Small intestine (tissue), 16 donors: ENCODE measurements at places on chromosomes 6 and 20.

DNA sequence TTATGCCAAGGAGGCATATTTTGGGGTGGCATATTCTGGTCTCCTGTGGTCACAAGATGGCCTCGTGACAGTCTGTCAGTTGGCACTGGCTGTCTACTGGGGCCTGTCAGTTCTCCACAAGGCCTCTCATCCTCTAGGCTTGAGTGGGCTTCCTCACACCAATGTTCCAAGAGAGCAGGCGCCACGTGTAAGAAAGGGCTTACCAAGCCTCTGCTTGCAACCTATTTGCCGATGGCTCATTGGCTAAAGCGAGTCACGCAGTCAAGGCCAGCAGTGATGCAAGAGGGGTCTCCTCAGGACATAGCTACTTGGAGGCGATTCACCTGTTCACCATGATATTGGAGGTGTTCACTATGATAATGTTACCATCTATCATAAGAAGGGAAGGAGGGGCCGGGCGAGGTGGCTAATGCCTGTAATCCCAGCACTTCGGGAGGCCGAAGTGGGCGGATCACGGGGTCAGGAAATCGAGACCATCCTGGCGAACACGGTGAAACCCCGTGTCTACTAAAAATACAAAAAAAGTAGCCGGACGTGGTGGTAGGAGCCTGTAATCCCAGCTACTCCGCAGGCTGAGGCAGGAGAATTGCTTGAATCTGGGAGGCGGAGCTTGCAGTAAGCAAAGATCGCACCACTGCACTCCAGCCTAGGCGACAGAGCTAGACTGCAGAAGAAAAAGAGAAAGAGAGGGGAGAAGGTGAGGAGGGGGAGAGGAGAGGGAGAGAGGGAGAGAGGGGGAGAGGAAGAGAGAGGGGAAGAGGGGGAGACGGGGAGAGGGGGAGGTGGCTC is 35.3 kb downstream of the C6orf52 start:
- no peak for DNase-seq

DNA sequence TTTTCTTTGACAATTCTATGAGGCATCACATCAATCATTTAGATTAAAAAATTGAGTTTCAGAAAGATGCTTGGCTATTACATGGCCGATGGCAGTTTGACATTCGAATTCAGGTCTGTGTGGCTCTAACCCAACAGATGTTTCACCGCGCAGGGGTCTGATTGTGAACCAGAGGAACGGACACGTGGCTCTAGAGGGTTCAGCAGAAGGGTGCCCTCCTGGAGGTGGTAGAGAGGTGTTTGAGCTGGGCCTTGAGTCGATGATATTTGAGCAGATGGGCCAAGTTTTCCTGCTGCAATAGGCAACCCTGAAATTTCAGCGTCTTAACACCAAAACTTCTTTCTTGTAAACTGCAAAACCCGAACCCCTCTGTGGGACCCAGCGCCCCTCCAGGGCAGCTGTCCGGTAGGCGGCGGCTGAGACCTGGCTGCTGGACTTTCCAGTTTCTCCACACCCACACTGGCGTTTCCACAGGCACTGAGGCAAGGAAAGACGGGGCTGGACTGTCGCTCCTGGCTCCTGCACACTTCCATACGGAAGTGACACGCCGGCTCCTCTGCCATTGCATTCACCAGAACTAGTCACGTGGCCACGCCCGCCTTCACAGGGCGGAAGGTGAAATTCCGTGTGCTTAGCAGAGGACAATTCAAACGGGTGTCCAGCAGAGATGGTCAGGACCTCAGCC is 11.3 kb upstream of the AFDN start:
- DNase-seq, result no peak

DNA sequence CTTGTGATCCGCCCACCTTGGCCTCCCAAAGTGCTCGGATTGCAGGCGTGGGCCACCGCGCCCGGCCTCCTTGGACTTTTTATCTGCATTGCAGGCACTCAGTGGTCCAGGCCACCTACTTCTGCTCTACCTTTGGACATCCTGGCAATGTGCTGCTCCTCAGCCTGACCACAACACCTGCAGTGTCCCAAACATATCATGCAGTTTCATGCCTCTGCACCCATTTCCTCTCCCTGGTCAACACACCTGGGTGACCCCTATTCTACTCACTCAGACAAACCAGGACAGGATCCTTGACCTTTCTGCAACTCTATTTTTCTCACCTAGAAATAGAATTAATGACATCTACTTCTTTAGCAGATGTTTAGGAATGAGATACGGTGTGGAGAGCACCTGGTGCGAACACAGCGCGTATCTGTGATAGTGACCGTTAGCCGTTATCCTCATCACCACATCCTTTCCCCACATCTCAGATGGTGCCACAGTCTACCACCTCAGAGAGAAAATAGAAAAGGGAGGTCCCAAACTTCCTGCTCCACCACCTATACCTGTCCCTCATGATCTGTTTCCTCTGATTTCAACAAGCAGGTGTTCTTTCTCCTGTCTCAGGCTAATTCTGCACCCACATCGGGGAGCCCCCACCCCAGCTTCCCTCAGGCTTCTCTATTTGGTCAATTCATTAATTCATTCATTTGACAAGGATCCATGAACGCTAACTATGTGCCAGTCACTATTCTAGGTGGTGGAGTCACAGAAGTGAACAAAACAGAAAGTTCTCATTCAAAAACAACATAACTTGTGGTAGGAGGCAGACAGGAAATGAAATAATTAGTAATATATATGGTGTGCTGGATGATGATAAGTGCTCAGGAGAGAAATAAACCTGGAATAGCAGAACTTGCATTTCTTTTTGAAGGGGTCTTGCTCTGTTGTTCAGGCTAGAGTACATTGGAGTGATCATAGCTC is 4.3 kb upstream of the BTN3A2 start:
- no peak for DNase-seq

DNA sequence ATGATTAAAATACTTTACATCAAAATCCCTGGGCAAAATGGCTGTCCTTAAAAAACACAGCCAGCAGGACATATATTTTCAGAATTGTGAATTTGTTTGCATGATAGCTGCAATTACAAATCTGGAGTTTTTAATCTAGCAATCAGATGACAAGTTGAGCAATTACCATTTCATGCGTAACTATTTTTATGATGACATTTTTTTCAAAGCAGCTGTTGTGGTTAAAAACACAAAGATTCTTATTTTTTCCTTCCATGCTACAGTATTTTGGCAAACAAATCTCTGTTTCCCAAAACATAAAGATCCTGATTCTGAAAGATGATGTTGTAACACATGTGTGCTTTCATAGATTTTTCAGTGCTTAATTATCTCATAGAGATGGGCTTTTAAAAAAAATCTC is 90.2 kb downstream of the PHACTR1 start:
- no peak for DNase-seq

DNA sequence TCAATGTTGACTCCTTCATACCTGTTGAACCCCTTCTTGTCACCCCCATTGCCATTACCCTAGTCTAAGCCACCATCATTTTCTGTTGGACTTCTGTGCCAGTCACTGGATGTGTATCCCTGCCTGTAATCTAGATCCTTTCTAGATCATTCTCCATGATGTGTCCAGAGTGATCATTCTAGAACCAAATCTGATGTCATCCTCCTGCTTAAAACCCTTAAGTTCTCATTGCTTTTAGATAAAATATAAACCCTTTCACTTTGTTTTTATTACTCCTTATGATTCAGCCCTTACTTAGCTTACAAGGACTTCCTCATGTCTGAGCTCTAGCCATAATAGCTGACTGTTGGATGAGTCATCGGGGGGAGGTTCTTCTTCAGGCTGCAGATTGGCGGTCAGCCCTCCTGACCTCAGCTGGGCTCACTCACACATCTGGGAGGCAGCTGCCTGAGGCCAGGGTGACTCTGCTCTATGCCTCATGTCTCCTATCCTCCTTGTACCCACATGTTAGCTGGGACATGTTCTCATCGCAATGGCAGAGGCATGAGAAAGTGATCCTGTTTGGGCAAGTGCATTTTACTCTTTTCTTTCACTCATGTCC is 287.6 kb downstream of the ESR1 start:
- peak; percentile 63 for DNase-seq

DNA sequence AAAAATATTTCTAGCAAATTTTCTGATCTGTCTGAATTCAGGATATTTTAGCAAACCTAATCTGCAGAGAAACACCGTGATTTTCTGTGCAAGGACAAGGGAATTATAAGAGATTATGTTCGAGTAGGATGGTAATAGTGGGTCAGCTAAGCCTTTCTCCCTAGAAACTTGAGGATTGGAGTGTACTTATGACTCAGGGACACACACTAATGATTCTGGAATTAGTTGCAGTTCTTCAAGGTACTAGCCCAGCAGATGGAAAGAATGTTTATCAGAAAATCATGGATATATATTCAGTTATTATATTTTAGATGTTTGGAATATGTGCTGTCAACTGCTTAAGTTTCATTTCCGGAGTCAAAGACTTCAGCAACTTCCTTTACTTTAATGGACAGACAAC is 177.1 kb upstream of the MAP3K7 start:
- no peak for DNase-seq

DNA sequence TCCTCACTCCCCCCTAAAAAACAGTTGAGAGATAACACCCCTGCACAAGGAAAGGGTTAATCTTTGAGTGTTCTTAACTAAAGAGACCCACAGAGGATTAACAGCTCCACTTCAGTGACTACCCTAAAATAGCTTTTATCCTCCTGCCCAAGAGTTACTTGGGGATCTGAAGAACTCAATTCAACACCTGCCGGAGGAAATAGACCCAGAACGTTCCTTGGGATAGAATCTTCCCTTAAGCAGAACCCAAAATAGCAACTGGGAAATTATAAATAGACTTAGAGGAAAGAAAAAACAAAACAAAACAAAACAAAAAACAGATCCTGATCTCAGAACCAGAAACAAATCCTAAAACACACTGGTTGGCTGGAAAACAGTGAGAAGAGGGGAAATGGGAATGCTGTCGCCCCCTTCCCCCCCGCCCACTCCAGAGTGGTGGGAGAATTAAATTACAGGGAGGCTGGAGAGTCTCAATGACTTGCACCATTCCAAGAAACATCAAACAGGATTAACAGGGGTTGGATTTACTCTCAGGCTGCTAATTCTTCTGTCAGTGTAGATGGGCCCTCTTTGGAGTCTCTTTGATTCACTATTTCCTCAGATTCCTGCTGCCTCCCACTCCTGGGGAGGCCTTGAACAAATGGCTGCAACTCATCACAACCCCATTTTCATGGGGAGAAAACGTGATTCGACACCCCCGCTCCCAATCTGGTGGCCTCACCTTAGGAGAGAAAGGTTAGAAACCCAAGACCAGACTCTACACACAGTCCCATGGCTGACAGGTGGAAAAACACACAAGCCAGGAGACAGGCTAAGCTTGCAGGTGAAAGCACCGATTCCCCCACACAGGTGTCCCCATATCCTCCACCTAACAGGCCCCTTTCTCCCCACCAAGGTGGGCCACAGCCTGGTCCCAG is 1.4 kb downstream of the PLAGL2 start:
- no peak for DNase-seq

- peak; percentile 67 for DNase-seq
Measured at GRCh38 chr6:25973923-25974555, 11.4 kb downstream of the TRIM38 start.

DNA sequence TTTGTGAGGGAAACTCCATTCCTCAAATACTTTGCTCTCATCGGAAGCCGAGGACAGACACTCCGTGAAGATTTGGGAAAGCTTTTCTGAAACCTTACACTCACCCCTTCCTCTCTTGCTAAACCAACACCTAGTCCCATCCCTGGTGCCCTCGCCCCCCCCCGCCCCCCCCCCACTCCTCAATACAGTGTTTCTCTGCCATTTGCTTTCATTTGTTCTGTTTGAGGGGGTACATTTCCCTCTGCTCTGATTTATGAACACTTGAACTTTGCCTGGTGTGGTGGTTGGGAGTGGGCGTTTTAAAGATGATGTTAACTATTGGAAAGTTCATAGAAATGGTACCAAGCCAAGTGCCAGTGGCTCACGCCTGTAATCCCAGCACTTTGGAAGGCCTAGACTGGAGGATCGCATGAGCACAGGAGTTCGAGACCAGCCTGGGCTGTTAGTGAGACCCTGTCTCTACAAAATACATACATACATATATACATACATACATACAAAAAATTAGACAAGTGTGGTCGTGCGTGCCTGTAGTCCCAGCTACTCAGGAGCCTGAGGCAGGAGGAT is 1.1 kb downstream of the RAB32 start:
- DNase-seq, result no peak

DNA sequence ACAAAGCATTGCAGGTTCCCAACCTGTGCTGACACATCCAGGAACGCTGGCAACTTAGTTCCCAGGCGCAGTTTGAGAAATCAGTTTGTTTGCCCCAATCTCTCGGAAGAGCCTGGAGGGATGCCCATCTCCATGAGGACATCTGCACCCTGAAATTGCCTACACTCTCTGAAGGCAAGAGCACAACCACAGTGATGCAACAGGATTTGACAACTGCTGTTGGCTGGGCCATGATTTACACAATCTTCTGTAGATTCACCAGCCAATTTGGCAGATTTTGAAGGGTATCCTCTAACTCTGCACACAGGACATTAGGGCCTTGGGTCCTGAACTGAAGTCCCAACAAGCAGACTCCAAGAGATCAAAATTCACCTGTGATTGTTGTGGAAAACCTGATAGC is 3.4 kb downstream of the APMAP start:
- no peak for DNase-seq

- no peak for DNase-seq
Measured at GRCh38 chr20:37201827-37202162, 22.4 kb upstream of the MROH8 start.

GRCh38 chr20:31675828-31676608 is 38.3 kb downstream of the COX4I2 start:
- peak; percentile 71 for DNase-seq

- no peak for DNase-seq
Measured at GRCh38 chr6:96075826-96076225, 60.1 kb downstream of the FUT9 start.

DNA sequence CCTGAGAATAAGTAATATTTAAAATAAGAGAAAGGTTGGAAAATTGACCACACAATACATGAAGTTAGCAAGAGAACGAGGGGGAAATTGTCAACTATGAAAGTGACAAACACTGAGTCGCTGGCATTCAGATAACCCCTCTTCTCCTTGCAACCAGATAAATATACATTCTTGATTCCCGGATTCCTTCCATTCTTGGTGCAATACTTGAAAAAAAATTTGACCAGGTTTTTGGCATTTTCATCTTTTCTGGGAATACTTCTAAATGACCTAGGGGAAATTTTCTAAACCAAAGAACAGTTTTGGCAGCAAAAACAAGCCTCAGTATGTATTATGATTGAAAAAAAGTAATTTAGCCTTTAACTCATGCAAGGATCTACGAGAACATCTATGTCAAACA is 164.0 kb downstream of the PDE7B start:
- no peak for DNase-seq
